ENCODE measurements at places on chromosomes 7 and 10. TPM values are rescaled to one million over a fixed set of nuclear protein-coding genes. Genes with fewer than 3 reads are reported as not detected.

- DNase-seq, result peak; percentile 94
Measured at GRCh38 chr10:3782451-3783315, 2.3 kb downstream of the KLF6 start.

GRCh38 chr10:24383681-24384106 lies 174.8 kb downstream of the KIAA1217 start:
- peak; percentile 98 for DNase-seq

DNA sequence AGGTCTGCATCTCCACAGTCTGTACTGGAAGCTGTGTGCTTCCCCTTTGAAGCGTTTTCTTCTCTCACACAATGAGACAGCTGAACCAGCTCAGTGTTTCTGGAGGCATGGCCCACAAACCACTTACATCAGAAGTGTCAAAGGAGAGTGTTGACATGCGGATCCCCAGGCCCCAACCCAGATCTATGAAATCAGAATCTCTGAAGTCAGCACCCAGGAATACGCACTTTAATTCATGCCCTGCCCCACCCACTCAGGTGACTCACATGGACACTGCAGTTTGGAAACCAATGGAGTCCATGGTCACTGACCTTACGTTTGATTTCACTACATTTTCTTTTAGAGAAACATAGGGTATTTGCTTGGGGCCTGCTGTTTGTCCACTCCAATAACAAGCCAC lies 19.0 kb downstream of the TLL2 start:
- DNase-seq, result no peak

- DNase-seq, result no peak
Measured at GRCh38 chr7:74309181-74309580, 20.0 kb downstream of the CLIP2 start.

DNA sequence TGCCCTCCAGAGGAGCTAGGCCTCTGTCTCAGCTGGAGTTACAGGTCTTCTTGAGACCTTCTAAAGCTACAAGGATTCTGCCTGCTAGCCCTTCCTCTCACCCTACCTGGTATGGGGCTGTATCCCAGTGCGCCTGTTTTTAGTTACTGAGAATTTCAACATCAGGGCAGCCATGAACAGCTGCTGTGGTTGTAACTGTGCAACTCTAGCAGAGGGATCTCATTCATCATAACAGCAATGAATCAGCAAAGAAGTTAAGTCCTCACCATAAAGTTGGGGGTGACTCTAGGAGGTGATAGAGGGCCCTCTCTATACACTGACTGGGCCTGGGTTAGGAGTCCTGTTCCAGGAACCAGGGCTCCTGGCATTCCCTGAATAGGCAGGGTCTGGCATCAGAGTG lies 14.0 kb upstream of the CDH23 start:
- peak; percentile 36 for DNase-seq

DNA sequence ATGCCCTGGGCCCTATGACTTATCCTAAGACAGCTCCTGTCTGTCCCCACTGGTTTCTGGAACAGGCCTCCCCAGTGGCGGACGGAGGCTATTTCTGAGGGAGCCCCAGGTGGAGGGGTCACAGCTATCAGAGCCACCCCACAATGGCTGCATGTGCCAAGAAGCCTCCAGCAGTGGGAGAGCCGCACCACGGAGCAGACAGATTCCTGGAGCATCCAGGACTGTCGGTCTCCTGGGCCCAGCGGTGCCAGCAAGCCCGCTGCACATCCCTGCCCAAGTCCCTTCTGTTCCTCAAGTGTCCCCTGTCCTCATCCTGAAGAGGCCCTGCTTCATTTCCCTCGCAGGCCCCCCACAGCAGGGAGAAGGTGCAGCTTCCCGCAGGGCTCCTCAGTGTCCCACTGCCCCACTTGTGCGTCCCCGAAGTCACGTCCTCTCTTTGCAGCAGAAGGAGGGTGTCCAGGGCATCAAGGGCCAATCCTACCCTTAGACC lies 193.0 kb upstream of the SHH start:
- DNase-seq, result no peak

DNA sequence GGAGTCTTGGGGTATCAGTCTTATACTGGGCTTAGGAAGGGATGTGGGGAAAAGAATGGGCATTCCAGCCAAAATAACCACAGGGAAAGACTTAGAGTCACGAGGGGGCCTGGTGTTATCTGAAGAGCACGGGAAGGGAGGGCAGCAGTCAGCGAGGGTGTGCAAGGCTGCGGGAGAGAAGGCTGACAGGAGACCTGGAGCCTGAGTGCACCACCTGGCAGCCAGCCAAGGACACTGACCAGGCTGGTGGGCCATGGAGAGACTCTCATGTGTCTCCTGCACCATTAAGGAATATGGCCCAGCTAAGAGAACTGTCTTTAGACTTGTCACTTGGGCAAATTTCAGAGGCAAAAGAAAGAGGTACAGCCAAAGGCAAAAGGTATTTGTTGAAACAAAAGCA lies 69.6 kb downstream of the PKD1L1 start:
- no peak for DNase-seq

GRCh38 chr7:127514499-127514898 lies 70.9 kb downstream of the GCC1 start:
- DNase-seq, result peak; percentile 54

GRCh38 chr7:78638364-78638763 lies 815.1 kb downstream of the MAGI2 start:
- peak; percentile 2 for DNase-seq

DNA sequence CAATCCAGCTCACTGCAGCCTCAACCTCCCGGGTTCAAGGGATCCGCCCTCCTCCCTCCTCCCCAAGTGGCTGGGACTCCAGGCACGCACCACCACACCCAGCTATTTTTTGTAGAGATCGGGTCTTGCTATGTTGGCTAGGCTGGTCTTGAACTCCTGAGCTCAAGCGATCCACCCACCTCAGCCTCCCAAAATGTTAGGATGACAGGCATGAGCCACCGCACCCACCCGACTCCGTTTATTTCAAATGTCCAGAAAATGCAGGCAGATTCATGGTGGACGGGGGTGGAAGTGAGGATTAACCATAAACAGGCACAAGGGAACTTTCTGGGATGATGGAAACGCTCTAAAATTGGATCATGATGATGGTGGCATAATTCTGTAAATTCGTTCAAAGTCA lies 84.5 kb upstream of the DNAAF5 start:
- no peak for DNase-seq

DNA sequence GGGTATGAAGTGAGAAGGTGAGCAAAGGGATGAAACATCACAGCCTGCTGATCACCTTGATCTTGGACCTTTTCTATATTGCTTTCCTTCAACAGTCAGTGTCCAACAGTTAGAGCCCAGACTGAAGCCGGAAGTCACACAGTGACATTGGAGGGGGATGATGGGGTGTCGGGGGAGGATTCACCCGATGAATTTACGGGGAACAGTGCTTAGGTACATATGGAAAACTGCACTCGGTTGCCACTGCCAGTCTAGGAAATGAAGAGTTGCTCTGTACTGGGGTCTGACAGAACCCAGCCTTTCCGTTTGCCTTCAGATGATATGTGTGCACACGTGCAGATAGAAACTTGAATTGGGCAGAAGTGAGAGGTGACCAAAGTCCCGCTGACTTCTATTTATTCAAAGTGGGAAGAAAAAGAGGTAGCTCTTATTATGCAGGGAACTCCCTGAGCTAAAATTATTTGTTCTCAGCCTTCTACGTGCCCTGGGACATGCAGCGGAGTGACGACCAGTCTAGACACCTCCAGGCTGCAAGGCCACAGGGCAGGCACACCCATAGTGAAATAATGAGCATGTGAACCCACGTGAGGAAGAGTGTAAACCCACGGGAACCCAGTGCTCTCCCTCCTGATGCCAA lies 107.2 kb upstream of the INHBA start:
- no peak for DNase-seq

DNA sequence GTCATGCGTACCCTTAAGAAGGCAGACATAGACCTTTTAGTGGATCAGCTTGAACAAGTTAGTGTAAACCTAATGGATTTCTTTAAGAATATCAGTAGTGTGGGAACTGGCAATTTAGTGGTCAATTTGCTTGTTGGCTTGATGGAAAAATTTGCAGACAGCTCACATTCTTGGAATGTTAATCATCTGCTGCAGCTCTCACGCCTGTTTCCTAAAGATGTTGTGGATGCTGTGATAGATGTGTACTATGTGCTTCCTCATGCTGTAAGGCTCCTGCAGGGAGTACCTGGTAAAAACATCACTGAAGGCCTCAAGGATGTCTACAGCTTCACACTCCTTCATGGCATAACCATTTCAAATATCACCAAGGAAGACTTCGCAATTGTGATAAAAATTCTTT lies 103.4 kb downstream of the ABCA13 start:
- peak; percentile 18 for DNase-seq

- no peak for DNase-seq
Measured at GRCh38 chr7:90645784-90646183, 49.7 kb downstream of the CDK14 start.

DNA sequence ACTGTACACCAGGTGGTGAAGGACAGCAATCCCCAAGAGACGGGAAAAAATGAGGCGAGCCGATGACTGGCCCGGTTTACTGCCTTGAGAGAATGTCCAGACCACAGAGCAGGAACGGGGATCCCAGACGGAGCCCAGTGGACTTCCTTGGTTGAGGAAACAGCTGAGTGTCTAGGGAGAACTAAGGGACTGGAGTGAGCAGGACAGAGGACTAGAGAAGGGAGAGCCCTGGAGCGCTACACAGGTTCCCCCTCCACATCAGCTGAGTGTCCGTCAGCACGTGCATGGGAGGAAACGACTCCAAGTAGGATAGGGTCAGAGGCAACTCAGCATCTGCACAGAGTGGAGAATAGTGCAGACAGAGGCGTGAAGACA lies 7.1 kb upstream of the WDR86 start:
- no peak for DNase-seq

GRCh38 chr10:53357587-53357986 lies 585.0 kb upstream of the MBL2 start:
- no peak for DNase-seq

DNA sequence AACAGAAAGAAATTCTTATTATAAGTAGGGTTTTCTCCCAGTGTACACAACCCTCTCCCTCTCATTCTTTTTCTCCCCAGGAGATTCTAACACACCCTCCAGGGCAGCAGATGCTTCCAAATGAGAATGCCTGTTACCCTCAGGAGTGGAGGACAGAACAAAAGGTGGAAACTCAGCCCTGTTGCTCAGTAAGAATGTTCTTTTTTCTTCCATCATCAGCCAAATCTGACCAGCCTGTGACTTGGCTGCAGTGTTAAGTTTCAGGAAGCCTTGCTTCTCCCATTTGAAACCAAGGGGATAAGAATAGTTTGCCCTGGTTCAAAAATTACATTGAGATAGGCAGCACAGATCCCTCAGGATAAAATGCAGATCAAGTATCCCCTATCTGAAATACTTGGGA lies 77.5 kb upstream of the EEPD1 start:
- DNase-seq, result no peak

GRCh38 chr10:8311526-8312070 lies 257.1 kb downstream of the GATA3 start:
- no peak for DNase-seq

DNA sequence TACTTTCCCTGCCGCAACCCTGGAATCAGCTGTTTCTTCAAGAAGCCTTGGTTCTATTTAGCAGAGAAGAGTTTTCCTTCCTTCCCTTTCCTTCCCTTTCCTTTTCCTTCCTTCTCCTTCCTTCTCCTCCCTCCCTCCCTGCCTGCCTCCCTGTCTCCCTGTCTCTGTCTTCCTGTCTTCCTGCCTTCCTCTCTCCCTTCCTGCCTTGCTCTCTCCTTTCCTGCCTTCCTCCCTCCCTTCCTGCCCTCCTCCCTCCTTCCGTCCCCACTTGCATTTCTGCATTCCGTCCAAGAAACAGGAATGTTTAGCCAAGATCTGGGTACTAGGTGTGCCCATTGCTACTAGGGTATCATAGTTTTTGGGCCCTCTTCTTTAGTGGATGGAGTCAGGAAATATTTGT lies 21.9 kb downstream of the SND1 start:
- DNase-seq, result peak; percentile 16

- DNase-seq, result no peak
Measured at GRCh38 chr10:101493782-101494281, 94.2 kb downstream of the POLL start.

DNA sequence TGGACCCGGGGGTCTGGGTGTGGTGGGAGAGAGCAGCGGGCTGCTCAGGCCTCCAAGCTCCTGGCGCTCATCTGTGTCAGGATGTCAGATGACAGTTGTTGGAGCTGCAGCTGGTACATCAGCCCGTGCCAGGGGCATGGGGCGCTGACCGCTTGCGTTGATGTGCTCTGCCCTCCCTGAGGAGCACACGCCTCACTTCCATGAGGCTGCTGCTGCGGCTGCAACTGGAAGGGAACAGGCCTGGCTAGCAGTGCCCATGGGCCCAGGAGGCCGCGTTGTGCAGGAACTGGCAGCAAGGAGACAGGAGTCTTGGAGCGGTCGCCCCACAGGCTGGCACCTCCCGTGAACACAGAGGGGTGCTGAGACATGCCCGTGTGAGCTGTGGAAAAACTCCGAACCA lies 361.3 kb upstream of the MKI67 start:
- DNase-seq, result no peak

DNA sequence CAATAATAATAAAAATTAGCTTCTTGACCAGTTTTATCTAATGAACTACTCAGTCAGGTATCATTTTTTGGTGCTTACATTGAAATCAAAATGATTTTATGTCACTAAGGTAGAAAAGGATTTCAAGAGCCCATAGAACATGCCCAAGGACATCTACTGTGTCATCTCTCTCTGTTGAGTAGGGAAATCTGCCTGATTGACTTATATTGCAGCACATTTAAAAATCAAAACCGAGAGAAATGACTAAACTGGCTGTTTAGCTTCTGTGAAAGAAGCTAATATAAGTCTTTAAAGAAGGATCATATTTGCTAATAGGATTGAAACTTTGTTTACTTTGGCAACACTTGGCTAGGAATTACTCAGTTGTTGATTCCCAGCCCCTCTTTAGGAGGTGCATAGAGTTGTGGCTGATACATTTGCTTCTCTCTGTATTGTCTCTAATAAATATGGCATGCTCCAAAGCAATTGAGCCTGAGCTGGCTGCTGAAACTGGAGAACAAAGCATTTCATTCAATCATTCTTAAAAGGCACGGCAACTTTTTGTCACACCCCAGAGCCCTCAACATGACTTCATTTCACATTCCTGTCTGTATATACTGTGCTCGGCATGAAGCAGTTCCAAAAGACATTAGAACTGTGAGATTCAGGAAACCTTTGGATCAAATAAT lies 1096.9 kb upstream of the POT1 start:
- DNase-seq, result no peak

DNA sequence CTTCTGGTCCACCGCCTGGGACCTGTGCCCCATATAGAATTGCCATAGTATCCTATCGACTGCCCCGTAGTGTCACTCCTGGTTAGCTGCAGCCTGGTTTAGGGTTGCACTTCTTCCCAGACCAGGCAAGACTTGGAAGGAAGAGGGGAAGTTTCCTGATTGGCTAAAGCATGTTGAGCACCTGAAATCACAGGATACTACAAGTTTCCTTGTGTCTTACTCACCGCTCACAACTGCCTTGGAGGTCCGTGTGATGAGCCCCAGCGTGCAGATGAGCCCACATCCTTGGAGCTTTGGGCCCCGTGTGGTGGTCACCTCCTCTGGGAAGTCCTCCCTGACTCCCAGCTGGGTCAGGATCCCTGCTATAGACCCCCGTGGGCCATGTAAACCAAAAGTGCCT lies 73.9 kb upstream of the GTF2I start:
- DNase-seq, result no peak

Gene PRLHR
- total RNA-seq, result not detected

Gene UTF1
- total RNA-seq, result not detected

Gene ICA1
- not detected for total RNA-seq

Gene CYP3A7
- not detected for total RNA-seq

Gene HNRNPA2B1
- 125 TPM for total RNA-seq

Gene ADAM8
- 0.25 TPM for total RNA-seq
